ENCODE measurements at places on chromosomes 3 and 15.

GRCh38 chr3:24686808-24687207 lies 192.2 kb upstream of the THRB start:
- no peak for DNase-seq

DNA sequence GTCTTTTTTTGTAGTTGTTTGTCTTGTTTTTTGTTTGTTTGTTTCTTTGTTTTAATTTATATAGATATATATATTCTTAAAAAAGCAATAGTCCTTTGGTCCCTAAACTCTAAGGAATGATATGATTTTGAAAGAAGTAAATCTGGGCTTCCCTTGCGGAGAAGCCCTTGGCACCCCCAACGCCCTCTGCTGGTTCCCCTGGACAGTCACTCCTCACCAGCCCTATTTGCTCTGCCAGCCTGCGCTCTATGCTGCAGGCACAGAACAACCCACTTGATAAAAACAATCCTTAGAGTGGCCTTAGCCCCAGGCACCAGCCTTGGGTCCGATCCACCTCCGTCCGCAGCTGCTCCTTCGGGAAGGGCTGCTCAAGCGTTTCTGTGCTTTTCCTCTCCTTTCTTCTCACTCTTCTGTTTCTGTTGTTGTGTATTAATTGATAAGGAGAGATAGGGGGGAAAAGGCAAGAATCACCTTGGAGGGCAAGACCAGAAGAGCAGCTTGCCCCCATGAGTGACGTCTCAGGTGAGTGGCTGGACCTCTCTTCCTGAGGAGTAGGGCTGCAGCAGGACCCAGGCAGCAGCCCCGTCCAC lies 13.7 kb upstream of the PARP6 start:
- no peak for DNase-seq

DNA sequence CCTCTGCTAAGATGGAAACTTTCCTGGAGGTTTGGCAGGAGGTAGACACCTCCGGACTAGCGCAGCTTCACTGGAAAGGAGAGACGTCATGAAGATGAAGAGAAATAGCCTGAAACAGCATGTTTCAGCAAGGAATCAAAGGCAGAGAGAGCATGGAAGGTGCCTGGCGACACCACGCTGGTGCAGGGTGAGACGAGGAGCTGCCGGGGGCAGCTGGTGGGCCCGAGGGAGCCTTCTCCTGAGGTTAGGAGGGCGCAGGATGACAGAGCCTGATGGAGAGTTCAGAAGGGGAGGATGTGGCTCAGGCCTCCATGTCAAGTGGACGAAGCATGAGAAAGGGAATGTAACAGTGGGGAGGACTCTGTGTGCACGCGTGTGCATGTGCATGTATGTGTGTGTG lies 113.6 kb downstream of the TPRA1 start:
- DNase-seq = no peak

- DNase-seq = no peak
Measured at GRCh38 chr3:57464801-57465200, 79.3 kb downstream of the DNAH12 start.

GRCh38 chr3:150480877-150481276 lies 65.4 kb downstream of the SERP1 start:
- no peak for DNase-seq

DNA sequence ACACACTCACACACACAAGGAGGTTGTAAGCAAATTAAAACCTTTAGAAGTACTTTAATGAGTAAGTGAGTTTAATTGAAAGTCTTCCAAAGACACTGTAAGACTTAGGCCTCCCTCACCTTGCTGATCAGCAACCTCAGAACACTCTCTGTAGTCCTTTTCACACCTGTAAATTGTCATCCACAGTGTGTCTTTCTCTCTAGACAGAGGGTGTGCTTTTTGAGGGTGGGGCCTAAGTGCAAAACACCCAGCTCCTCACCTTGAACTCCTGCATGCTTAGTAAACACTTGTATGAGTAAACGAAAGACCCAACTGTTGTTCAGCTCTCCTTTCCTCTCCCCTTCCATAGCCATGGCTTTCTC lies 183.2 kb upstream of the IL12A start:
- no peak for DNase-seq

DNA sequence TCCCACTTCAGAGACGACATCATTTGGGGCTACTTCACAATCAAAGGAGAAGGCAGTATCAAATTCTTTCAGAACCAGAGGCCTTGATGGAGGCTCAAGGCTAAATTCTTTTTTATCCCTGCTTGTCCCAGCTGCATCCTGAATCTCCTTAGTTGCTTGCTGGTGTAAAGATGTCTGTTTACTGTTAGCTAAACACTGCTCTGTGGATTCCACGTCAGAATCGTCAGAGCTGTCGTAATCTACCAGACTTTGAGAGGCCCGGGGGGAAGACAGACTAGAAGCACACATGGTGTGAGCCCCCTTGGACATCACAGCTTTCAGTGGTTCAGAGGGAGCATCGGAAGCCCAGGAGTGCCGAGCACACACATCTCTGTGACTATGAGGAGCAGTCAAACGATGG lies 32.6 kb downstream of the LINS1 start:
- DNase-seq = no peak

GRCh38 chr3:99953596-99953995 lies 135.9 kb downstream of the CMSS1 start:
- DNase-seq = no peak

GRCh38 chr15:76566276-76566675 lies 229.7 kb downstream of the ISL2 start:
- DNase-seq = no peak

DNA sequence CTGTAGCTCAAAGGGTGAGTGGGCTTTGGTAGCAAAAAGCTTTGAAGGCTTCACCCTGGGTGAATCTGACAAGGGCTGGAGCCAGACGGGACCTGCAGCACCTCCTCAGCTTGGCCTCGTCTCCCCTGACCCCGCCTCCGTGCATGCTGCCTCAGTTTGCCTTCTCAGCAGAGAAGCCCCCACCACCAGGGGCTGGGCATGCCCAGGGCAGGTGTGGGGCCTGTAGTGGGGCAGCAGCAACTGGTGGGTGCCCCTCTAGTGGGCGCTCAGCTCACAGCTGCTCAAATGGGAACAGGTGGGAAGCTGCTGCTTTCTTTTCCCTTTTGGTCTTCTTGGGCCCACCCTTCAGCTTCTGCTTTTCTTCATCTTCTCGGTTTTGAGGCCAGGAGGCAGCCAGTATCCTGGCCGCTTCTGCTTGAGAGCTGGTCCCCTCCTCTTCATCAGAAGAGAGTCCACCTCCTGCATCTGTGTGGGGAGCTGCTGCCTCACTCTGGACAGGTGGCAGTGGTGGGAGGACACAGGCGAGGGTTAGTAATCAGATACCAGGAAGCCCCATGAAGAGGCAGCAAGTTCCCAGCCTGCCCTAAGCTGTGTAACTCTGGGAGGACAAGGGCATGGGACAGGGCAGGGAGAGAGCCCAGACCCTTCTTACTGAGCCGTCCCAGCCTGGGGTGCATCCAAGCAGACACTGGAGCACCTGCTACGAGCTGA lies 21.0 kb downstream of the TMEM43 start:
- no peak for DNase-seq

GRCh38 chr15:49898097-49898496 lies 220.9 kb downstream of the ATP8B4 start:
- DNase-seq = no peak

GRCh38 chr3:172153335-172153861 lies 114.0 kb downstream of the FNDC3B start:
- DNase-seq = no peak

DNA sequence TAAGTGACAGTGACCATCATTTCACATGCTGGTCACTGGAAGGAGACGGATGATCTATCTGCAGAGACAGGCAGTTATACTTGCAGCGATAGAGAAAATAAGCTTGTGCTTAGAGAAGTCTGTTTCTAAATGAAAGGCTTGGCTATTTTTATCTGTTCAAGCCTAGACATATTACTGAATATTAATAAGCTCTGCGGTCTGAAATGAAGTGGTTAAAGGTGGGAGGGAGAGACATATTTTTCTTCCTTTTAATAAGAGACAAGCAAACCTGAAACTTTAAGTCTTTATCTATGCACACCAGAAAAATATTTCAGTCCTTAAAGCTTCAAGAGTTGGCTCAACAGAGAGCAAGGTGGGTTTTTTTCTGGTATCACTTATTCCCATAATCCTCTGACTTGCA lies 99.0 kb downstream of the CD200R1L start:
- no peak for DNase-seq

DNA sequence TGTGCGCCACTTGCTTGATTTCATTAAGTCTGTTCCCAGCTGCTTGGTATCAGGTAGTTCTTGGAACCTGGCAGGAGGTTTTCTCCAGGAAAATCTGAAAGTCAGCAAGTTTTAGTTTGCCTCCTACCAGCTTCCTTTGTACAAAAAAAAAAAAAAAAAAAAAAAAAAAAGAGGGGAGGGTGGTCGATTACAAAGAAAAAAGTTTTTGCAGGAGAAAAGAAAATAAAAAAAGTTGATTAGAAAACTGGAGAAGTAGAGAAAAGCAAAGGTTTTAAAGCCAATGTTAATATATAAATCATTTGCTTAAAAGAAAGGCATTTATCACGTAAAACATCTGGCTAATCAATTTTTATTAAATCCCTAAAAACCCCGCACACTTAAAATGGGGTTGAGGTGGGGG lies 5.9 kb downstream of the EPHA3 start:
- DNase-seq = no peak

DNA sequence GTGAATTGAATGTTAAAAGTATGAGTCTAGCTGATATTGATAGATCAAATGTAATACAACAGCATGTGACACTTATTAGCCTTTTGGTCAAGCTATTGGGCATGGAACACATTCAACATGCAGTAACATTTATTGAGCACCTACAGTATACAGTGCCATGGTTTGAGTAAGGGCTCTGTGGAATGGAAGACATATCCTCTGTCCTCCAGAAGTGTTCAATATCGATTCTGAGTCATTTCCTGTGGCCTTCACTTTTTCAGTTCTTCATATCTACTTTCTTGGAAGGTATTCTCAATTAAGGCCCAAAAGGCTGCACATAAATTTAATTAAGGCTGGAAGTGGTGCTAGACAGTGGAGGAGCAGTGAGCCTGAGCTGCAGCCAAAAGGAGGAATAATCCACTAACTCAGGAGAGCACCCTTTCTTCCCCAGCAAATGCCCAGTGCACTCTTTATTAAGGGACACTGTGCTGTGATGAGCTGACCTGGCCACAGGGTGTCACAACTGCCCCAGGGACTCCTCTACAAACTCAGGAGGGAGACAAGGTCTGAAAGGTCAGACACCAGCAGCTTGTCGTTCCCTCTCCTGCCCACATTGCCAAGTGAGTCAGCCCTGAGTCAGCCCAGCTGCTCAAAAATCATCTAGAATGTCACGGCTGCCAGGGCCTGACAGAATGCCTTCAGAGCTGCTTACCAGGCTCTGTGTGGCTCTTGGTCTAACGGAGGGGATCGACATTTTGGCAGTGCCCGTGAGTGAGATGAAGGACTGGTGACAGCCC lies 544.8 kb downstream of the AGBL1 start:
- DNase-seq = peak; percentile 42

DNA sequence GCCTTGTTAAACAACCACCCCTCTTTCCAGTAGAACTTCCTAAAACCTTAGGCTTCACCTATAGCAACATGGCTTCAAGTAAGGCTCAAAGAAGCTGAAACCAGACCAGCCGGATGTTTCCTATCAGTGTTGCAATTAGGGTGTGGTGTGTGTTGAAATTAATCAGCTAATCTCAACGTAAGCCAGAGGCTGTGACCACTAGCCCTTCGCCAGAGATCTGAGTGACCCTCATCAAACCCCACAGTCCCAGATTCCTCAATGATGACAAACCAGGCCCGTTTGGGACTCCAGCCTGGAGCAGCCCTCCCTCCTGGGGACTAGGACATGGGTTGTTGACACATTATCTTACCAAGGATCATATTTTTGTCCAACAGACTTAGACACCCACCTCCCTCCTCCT lies 27.3 kb downstream of the CYP11A1 start:
- DNase-seq = no peak

GRCh38 chr15:101625184-101625583 lies 27.0 kb downstream of the TM2D3 start:
- no peak for DNase-seq

GRCh38 chr15:92805080-92805690 lies 94.9 kb upstream of the CHD2 start:
- no peak for DNase-seq

GRCh38 chr3:151916781-151917180 lies 43.3 kb downstream of the SUCNR1 start:
- no peak for DNase-seq

DNA sequence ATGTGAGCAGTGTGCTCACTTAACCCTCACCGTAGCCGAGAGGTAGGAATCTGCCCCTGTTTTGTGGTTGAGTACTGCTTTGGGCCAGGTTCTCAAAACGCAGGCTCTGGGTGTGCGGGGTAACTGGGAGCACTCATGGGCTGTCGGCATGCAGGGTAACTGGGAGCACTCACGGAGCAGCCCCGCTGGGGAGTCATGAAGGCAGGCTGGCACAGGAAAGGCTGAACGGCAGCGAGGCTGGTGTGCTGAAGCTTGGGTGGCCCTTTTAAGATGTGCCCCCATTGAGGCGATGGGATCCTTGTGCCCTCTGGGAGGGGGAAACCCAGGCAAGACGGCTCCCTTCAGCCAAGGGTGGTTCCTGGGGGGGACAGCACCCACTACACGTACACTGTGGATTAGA lies 44.6 kb upstream of the VPS8 start:
- DNase-seq = no peak

- peak; percentile 59 for DNase-seq
Measured at GRCh38 chr15:72722071-72722696, 36.2 kb downstream of the BBS4 start.

DNA sequence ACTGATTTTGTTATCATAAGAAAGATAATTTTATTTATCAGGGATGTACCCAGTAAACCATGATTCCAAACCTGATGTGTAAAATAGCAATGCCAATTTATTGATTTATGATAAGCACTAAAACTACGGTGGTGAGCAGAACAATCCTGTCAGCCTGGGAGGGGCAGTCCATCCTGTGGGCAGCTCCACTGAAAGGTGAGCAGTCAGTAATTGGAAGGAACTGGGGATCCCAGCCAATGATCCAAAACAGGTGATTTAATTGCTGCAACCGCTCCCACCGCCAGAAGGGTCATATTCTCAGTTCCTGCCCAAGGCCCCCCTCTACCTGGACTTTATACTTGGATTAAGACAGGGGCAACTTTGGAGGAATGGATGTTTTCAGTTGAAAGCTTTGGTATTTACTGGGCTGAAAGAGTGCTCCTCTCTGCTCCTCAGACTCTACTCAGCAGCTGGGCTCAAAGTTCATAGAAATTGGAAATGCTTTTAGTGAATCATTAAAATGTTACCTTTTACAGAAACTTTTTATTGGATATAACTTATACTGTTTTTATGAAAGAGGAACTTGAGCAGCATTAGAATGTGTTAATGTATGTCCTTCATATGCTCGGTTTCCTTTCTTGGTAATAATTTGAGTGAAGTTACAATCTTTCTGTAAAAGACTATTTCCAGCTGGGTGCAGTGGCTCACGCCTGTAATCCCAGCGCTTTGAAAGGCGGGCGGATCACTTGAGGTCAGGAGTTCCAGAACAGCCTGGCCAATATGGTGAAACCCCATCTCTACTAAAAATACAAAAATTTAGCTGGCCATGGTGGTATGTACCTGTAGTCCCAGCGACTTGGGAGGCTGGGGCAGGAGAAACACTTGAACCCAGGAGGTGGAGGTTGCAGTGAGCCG lies 198.6 kb upstream of the IL12A start:
- DNase-seq = no peak
